ENCODE measurements at places on chromosomes 1 and 21. TPM values are rescaled to one million over a fixed set of nuclear protein-coding genes. Genes with fewer than 3 reads are reported as not detected.
A peak's percentile ranks its signal among the peaks of the same experiment; 100 is the strongest.

DNA sequence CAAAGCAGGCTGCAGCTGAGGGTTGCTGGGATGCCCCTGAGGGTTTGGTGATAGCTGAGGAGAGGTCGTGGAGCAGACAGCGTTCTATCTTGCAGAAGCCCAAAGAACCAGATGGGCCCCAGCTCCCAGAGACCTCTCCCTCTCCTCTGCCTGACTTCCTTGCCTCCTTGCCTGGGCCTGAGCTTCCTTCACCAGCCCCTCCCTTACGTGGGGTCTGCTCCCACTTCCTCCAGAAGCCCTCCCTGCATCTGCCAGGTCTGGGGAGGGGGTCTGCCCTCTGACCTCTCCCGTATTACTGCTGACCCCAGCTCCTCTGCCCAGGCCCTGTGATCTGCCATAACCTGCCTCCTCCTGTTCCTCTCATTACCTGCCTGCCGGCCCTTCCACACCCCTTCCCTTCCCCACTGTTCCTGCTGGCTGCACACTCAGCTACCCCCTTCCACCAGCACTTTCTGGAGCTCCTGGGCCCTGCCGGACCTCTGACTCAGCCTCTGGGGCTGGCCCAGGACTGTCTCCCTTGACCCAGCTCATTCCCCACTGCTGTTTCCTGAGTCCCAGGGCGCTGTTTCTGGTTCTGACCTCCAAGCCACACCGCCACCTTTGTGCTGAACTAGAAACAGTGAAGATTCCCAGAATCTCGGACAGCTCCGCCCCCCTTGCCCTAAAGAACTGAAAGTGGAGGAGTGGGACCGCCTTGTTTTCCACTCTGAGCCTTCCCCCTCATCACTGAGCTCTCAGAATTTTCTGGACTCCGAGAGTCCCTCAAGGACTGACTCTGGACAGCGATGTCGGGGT is 237.7 kb upstream of the C1orf174 start:
- no peaks in the 10 kb centered on the region for H3K36me3 ChIP-seq
- no peaks in the 10 kb centered on the region for H3K4me1 ChIP-seq
- no peak overlapping the region for H3K27ac ChIP-seq
- no peak for DNase-seq

DNA sequence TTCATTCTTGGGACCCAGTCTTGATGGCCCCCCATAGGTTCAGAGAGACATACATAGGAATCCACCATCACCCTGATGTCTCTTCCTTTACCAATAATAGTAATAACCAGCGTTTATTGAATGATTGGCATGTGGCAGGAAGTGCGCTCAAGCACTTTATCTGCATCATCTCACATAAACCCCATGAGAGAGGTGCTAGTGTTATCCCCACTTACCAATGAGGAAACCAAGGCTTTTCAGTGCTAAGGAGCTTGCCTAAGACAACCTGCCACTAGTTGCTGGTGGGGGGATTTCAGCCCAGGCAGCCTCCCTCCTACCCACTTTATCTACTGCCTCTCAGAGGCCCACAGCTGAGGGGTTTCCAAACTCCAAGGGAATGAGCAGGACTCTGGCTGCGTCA is 7.7 kb downstream of the LGR6 start:
- H3K4me1 ChIP-seq, result no peaks in the 10 kb centered on the region
- no peak overlapping the region for H3K27ac ChIP-seq
- DNase-seq, result no peak
- no peaks in the 10 kb centered on the region for H3K36me3 ChIP-seq
- H3K4me3 ChIP-seq, result no peak overlapping the region

DNA sequence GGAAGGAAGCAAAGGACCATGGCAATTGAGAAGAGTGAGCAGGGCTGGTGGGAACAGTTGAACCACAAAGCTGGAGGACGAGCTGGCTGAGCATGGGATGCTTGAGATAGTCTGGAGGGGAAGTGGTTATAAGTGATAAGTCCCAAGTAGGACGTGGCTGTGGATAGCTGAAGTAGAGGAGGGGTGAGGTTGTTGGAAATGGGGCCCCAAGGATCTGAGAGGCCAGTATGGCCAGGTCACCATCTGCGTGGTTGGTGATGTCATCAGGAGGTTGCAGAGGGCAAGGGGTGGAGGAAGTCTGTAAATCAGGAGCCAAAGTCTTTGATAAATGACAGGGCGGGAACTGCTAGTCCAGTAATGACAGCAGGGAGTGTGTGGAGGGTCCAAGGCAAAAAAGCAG is 11.0 kb upstream of the REN start:
- H3K27ac ChIP-seq, result no peak overlapping the region
- no peak overlapping the region for H3K4me3 ChIP-seq
- DNase-seq, result no peak
- H3K4me1 ChIP-seq, result no peaks in the 10 kb centered on the region
- H3K27me3 ChIP-seq, result peaks cover 9% of the 10 kb centered on the region
- H3K36me3 ChIP-seq, result no peaks in the 10 kb centered on the region

The KLHDC8A gene
- 1.4 TPM for total RNA-seq

- H3K36me3 ChIP-seq, result no peaks in the 10 kb centered on the region
- H3K4me1 ChIP-seq, result no peaks in the 10 kb centered on the region
- no peak overlapping the region for H3K27ac ChIP-seq
- H3K4me3 ChIP-seq, result no peak overlapping the region
- no peaks in the 10 kb centered on the region for H3K27me3 ChIP-seq
Observed at GRCh38 chr1:162404550-162405160, 7.3 kb downstream of the SH2D1B start.

DNA sequence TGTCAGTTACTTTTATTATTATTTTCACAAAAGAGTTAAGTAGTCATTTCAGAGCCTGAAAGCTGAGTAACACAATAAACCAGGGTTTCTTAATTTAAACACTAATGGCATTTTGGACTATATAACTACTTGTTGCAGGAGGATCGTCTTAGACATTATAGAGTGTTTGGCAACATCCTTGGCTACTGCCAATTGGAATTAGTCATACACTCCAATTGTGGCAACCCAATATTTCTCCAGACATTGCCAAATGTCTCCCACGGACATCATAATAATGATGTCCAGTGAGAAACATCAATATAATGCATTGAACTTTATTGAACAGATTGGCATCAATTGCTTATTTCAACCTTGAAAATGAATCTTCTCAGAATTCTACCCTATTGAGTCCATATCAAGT is 441.9 kb upstream of the ADGRL4 start:
- H3K36me3 ChIP-seq, result no peaks in the 10 kb centered on the region
- no peak for DNase-seq
- H3K4me3 ChIP-seq, result no peak overlapping the region
- no peaks in the 10 kb centered on the region for H3K27me3 ChIP-seq
- H3K27ac ChIP-seq, result no peak overlapping the region

DNA sequence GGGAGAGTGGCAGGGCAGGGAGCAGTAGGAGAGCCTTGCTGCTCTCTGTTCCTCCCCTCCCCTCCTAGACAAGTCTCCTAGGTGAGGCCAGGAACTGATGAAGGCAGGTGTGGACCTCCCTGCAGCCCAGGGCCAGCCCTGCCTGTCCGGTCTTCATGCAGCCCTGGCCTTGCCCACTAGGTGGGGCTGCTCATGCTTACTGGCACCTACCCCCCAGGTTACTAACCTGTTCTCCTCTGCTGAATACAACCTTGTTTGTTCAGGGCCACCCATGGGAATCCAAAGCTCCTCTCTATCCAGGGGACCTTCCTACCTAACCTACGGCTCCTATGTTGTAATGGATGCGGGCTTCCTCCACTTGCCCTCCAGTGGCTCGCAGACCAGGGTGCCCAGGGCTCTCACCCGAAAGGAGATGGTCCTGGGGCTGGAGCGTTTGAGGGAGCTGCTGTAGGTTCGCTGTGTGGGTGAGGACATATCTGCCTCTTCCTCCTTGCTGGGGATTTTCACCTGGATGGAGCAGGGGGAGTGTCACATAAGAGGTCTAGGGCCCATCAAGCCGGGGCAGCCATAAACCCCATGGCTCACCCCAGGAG is 7.9 kb upstream of the TNNT2 start:
- no peak overlapping the region for H3K4me3 ChIP-seq
- H3K4me1 ChIP-seq, result no peaks in the 10 kb centered on the region
- no peak overlapping the region for H3K27ac ChIP-seq
- H3K36me3 ChIP-seq, result no peaks in the 10 kb centered on the region
- peak; percentile 40 for DNase-seq

The PDE9A gene
- total RNA-seq, result 17.0 TPM

- no peak overlapping the region for H3K27ac ChIP-seq
- H3K27me3 ChIP-seq, result no peaks in the 10 kb centered on the region
- no peak overlapping the region for H3K4me3 ChIP-seq
- DNase-seq, result no peak
Observed at GRCh38 chr1:86508583-86508969, 38.3 kb upstream of the CLCA4 start.

GRCh38 chr1:30232288-30232899 is 491.0 kb downstream of the MATN1 start:
- no peaks in the 10 kb centered on the region for H3K36me3 ChIP-seq
- H3K27ac ChIP-seq, result no peak overlapping the region
- no peak for DNase-seq
- no peak overlapping the region for H3K4me3 ChIP-seq
- H3K4me1 ChIP-seq, result no peaks in the 10 kb centered on the region
- no peaks in the 10 kb centered on the region for H3K27me3 ChIP-seq

DNA sequence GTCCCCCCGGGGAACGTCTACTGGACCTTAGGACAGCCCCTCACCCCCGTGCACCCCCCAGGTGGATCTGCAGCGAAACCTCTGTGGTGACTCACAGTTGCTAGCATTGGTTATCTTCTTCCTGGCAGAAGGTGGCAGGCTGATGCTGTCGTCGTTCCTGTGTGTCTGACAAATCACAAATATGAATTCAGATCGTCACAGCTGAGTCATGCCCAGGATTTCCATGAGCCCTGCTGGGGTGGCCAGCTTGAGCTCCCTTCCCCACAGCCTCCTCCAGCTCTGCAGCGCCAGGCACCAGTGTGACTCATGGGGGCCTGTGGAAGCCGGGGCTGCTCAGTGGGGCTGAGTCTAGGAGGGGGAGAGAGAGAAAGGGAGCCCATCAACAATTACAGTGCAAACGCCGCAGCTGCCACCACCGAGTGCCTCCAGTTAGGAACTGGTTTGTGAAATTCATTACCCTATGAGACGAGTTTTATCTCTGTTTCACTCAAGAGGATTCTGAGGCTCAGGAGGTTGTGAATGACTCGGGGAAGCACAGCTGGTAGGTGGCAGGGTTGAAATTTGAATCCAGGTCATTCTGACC is 197.9 kb downstream of the DYRK1A start:
- no peak for DNase-seq
- peak overlapping the region; percentile 48 for H3K4me3 ChIP-seq
- no peaks in the 10 kb centered on the region for H3K36me3 ChIP-seq
- no peaks in the 10 kb centered on the region for H3K27me3 ChIP-seq

GRCh38 chr21:24938573-24938972 is 668.7 kb downstream of the MRPL39 start:
- DNase-seq, result no peak
- no peak overlapping the region for H3K4me3 ChIP-seq
- no peaks in the 10 kb centered on the region for H3K36me3 ChIP-seq
- no peaks in the 10 kb centered on the region for H3K4me1 ChIP-seq
- no peaks in the 10 kb centered on the region for H3K27me3 ChIP-seq

DNA sequence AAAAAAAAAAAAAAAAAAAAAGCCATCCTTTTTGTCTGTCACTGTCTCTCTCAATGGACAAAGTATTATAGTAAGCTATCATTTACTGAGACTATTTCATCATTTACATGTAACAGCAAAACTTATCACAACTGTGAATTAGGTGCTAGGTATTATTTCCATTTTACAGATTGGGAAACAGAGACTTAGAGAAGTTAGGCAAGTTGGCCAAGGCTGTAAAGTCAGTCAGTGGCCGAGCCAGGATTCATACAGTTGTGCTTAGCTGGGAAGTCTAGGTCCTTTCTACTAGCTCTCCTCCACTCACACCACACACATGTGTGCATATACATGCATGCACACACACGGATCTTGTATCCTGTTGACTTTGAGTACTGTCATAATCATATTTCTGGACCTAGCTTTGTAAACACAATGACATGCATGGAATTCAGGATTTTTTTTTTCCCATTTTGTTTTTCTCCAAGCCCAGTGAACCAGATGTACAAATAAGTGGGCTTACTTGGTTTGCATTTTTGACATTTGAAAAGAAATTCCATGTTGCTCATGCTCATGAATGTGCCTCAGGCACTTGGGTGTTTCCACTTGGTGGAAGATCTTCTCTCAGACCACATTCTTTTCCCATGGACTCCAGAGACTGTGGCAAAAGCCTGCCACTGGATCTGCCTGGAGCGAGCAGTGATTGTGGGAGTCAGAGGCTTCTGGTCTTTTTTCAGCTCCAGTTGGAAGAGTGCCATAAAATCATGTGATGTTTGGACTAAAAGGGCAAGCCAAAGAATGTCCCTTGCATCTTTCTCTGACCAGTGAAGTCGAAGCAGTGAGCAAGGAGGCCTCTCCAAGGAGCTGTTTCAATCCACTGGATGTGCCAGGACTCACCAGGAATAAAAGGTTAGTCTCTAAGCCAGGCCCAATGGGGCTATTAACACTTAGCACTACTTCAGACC is 61.7 kb upstream of the DNAJC6 start:
- H3K4me3 ChIP-seq, result no peak overlapping the region
- H3K4me1 ChIP-seq, result no peaks in the 10 kb centered on the region

The MTMR11 gene
- 10.1 TPM for total RNA-seq

DNA sequence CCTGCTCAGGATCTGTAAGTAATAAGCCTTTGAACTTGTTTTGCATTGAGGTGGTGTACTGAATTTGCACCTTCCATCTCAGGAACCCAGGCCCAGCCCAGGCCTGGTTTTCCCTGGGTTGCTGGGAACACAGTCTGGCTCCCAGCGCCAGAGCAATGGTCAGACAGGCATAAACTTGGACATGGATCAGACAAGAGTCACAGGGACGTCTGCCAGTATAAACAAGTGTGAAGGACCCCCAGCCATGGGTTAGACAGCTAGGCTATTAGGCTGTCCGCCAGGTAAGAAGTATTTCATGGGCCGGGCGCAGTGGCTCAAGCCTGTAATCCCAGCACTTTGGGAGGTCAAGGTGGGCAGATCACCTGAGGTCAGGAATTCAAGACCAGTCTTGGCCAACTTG is 5.5 kb downstream of the IFNLR1 start:
- no peak overlapping the region for H3K27ac ChIP-seq
- peaks cover 5% of the 10 kb centered on the region for H3K36me3 ChIP-seq
- peaks cover 5% of the 10 kb centered on the region for H3K27me3 ChIP-seq

The LEFTY2 gene
- 0.52 TPM for total RNA-seq

DNA sequence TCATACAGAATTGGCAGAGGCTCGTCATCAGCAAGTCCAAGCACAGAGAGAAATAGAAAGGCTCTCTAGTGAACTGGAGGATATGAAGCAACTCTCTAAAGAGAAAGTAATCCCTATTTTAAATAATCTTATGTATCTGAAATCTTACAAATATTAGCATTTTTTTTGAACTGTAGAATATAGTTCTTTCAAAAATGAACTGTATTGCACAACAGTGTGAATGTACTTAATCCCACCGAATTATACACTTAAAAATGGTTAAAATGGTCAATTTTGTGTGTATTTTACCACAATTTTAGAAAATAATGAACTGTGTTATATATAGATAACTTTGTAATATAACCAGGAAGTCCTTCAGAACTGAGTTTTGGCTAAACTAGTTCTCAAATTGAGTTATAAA is 75.9 kb downstream of the CCDC18 start:
- no peak for DNase-seq
- H3K4me3 ChIP-seq, result no peak overlapping the region
- no peaks in the 10 kb centered on the region for H3K27me3 ChIP-seq
- H3K36me3 ChIP-seq, result peaks cover under 1% of the 10 kb centered on the region

GRCh38 chr1:177464686-177465085 is 293.9 kb downstream of the BRINP2 start:
- peak; percentile 61 for DNase-seq
- H3K4me3 ChIP-seq, result no peak overlapping the region
- no peaks in the 10 kb centered on the region for H3K27me3 ChIP-seq
- H3K4me1 ChIP-seq, result no peaks in the 10 kb centered on the region
- H3K27ac ChIP-seq, result no peak overlapping the region

The SLC44A3 gene
- total RNA-seq, result 31.8 TPM

The IVNS1ABP gene
- total RNA-seq, result 102 TPM

The TLR5 gene
- total RNA-seq, result 21.2 TPM

The MDM4 gene
- total RNA-seq, result 62.1 TPM

The REN gene
- 0.28 TPM for total RNA-seq
